ENCODE measurements at places on chromosomes 6 and 20. TPM values are rescaled to one million over a fixed set of nuclear protein-coding genes. Genes with fewer than 3 reads are reported as not detected.

Gene KIAA0408
- 2.3 TPM for polyA plus RNA-seq

Gene CAP2
- 66.1 TPM for polyA plus RNA-seq

Gene BIRC7
- polyA plus RNA-seq = not detected

Gene MROH8
- 3.8 TPM for polyA plus RNA-seq

Gene MDFI
- 4.9 TPM for polyA plus RNA-seq

Gene SPAG4
- 6.7 TPM for polyA plus RNA-seq

Gene MCHR2
- not detected for polyA plus RNA-seq

Gene FAM83C
- polyA plus RNA-seq = not detected

Gene ASCC3
- polyA plus RNA-seq = 11.8 TPM

Gene FOXC1
- 7.2 TPM for polyA plus RNA-seq

Gene NKX2-2
- polyA plus RNA-seq = not detected

Gene PLCB4
- polyA plus RNA-seq = 9.4 TPM

Gene PPP1R16B
- polyA plus RNA-seq = 4.9 TPM

Gene HEY2
- 3.1 TPM for polyA plus RNA-seq

Gene FILIP1
- polyA plus RNA-seq = 39.1 TPM

Gene KCNQ5
- 0.25 TPM for polyA plus RNA-seq

Gene C6orf58
- polyA plus RNA-seq = not detected

Gene OR2J1
- polyA plus RNA-seq = not detected

Gene CLVS2
- under 0.01 TPM for polyA plus RNA-seq

Gene HCK
- 2.2 TPM for polyA plus RNA-seq

Gene CPXM1
- 1.3 TPM for polyA plus RNA-seq

Gene PRICKLE4
- polyA plus RNA-seq = 1.7 TPM

Gene SH3BGRL2
- 5.9 TPM for polyA plus RNA-seq

Gene ZNF391
- polyA plus RNA-seq = 0.72 TPM

Gene CDC5L
- polyA plus RNA-seq = 9.9 TPM

Gene VIP
- 1.9 TPM for polyA plus RNA-seq

Gene ANGPT4
- 0.14 TPM for polyA plus RNA-seq

Gene RAD21L1
- not detected for polyA plus RNA-seq

Gene POM121L2
- polyA plus RNA-seq = not detected

Gene MYLK4
- 1.3 TPM for polyA plus RNA-seq

All from right cardiac atrium (tissue), 5 donors.